ENCODE measurements at places on chromosomes 11 and 22. TPM values are rescaled to one million over a fixed set of nuclear protein-coding genes. Genes with fewer than 3 reads are reported as not detected.

- DNase-seq, result no peak
Observed at GRCh38 chr11:116654526-116654925, 118.3 kb downstream of the BUD13 start.

DNA sequence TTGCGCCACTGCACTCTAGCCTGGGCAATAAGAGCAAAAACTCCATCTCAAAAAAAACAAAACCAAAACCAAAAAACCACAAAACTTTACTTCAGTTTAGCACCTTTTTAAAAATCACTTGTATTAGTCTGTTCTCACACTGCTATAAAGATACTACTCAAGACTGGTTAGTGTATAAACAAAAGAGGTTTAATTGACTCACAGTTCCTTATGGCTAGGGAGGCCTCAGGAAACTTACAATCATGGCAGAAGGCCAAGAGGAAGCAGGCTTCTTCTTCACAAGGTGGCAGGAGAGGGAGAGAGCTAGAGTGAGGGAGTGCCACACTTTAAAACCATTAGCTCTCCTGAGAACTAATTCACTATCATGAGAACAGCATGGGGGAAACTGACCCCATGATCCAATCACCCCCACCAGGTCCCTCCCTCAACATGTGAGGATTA is 261.3 kb downstream of the TMEM135 start:
- DNase-seq, result no peak

DNA sequence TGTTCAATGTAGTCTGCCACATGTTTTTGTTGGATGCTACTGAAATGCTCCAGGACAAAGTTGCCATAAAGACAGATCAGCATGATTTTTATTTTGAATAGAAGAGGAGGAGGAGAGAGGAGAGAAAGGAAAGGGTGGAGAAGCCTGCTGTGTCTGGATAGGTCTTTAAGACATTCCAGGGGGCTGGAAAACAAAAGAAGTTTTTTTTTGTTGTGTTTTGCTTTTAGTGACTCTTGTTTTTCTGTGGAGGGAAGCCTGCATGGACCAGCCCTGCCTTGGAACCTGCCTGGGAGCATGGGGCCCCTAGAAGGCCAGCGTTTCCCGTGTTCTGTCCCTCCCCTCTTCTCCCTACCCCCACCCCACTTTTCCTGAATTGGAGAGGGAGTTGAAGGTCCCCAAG is 2.3 kb downstream of the TSPAN18 start:
- DNase-seq, result no peak

DNA sequence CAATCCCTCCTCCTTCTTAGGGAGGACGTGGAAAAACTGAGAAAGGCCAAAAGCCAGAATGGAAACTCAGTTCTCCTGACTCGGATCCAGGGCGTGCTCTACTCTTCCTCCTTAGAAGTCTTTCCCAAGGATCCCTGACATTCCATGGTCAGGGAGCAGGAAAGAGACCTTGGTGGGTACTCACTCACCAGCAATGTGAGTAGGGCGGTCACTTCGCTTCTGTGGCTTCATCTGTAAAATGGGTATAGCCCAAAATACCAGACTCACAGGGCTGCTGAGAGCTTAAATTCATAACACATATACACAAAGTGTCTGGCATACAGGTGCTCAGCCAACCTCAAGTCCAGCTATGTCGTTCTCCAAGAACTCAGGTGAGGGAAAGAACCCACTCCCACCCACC is 629 bp upstream of the KCTD17 start:
- no peak for DNase-seq

DNA sequence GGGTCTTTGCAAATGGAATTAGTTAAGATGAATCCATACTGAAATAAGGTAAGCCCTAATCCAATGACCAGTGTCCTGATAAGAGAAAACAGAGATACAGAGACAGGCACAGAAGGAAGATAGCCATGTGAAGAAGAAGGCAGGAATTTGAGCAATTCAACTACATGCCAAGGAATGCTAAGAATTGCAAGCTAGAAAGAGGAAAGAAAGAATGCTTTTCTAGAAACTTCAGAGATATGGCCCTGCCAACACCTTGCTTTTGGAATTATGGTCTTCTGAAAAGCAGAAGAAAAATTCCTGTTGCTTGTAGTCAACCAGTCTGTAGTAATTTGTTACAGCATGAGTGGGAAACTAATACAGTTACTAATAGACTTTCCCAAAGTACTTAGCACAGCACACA is 111.3 kb downstream of the SLC17A6 start:
- no peak for DNase-seq

DNA sequence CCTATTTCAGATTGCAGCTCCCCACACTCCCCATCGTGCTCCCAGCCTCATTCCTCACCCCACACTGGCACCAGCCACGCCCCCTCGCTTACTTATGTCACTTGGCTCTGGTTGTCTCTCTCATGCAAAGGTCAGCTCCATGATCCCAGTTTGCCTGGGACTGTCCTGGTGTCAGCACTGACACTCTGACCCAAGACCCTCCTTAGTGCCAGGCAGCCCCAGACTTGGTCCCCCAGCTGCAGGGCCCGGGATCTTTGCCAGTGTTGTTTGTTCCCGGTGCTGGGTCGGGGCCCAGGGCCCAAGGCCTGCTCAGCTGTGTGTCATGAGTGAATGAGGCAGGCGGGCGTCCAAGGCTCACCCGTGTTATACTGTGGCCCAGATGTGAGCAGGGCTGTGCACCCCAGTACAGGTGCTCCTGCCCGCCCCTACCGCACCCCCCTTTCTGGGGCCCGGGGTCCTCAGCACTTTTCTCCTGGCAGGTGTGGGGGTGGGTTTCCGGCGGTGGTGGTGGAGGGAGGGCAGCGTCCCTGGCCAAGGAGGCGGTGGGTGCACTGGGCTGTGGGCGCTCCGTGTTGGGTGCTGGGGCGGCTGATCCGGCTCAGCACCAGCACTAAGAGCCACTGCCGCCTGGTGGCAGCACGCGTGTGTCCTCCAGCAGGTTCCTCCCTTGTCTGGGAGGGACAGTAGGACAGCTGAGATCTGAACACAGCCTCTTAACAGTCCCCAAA is 19.5 kb downstream of the IL17REL start:
- no peak for DNase-seq

The OR10A2 gene
- total RNA-seq, result not detected

The TEX12 gene
- 0.68 TPM for total RNA-seq

The ALG9 gene
- total RNA-seq, result 17.7 TPM
